ENCODE measurements at places on chromosomes 11 and 22.

GRCh38 chr22:49140911-49141665 lies 686.6 kb downstream of the BRD1 start:
- no peak for DNase-seq

DNA sequence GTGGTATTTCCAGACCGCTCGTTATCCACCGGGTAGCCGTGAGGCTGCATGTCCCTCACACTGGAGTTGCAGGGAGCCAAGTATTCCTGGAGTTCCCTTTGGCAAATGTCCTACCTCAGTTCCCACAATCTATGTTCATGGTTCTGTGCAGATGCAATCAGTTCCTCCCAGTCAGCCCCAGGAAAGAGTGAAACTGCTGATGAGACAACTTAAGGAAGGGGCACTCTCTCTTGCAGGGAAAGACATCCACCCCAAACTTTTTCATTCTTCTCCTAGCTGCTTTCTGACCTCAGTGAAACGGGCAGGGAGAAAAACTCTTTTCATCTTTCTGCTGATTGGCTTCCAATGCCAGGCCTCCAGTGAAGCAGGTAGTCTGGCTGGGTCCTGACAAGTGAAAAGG lies 205.1 kb upstream of the TMEM45B start:
- no peak for DNase-seq

DNA sequence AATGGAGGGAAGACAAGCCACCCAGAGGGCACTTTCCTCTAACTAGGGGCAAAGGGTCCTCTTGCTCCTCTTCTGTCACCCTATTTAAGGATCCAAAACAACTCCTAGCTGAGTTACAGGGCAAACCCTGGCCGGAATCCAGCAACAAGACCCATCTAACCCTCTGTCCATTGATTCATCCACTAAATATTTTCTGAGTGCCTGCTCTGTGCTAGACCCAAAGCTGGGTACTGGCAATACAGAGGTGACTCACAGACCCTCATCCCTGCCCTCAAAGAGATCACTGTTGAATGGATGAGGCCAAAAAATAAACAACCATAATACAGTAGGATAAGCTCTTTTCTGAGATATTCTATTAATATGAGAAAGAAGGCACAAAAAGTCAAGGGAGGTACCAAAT lies 4.3 kb upstream of the GALNT18 start:
- no peak for DNase-seq

- no peak for DNase-seq
These were observed 331.8 kb downstream of the AASDHPPT start for GRCh38 chr11:106409222-106409621.

- no peak for DNase-seq
These were observed 54.1 kb upstream of the SLC25A1 start for GRCh38 chr22:19232623-19233022.

DNA sequence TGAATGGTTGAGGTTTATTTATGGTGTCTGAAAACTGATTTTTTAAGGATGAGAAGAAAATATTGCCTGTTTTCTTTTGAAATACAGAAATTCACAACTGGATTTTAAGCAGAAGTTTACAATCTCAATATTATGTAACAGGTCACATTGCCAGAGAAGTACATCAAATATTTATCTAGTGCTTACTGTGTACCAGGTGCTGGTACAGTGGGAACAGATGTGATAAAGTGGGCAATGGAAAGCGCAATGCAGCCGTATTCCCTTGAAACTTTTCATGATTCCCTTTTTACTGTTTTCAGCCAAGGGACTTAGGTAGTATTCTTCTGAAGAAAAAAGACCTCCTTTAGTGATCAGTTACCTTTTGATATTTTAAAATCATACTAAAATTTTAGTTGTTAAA lies 49.6 kb downstream of the TTC17 start:
- no peak for DNase-seq

Data from hematopoietic multipotent progenitor cell treated with erythropoietin and hydrocortisone succinate and interleukin-3 and kit ligand, for 8 days (in vitro differentiated cells).